A172 (cell line): ENCODE measurements at places on chromosomes 2 and 18.

DNA sequence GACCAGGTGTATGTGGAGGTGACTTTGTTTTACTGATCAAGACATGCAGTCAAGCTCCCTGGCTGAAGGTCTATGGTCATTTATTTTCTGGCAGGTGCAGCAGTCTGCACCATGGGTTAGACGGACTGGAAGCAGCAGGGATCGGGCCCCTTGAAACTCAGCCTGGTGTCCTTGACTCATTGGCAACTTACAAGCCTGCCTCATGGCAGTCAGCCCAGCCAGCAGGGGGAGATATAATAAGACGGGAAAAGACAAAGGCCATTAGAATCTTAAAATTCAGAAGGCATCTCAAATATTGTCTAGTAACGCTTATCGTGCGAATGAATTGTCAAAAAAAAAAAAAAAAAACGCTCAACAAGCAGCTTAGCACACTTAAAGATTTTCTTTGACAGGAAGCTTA is 308.2 kb downstream of the EN1 start:
- peak; percentile 26 for DNase-seq

DNA sequence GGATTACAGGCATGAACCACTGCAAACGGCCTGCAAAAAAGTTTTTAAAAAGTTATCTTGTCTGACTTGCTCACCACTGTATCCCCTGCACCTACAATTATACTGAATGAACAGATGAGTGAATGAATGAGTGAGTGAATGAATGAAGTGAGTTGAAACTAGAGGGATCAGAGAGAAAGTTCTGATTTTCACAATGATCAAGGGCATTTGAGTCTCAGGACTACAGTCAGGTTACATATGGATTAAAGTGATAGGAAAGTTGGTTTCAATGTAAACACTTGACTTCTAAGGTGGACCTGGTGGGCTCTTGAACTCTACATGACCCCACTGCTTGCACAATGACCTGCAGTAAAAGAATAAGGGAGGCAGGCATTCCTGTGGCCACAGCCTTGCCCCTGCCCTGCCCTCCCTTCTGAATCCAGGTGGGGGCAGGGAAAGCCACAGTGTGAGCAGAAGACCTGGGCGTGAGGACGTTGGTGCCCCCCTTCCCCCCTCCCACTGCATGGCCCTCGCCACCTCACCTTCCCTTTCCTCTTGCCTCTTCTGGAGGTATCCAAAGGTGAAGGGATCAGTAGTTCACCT is 10.7 kb downstream of the C2orf80 start:
- DNase-seq, result no peak

- DNase-seq, result no peak
Observed at GRCh38 chr2:101696272-101697123, 1.0 kb upstream of the MAP4K4 start.

DNA sequence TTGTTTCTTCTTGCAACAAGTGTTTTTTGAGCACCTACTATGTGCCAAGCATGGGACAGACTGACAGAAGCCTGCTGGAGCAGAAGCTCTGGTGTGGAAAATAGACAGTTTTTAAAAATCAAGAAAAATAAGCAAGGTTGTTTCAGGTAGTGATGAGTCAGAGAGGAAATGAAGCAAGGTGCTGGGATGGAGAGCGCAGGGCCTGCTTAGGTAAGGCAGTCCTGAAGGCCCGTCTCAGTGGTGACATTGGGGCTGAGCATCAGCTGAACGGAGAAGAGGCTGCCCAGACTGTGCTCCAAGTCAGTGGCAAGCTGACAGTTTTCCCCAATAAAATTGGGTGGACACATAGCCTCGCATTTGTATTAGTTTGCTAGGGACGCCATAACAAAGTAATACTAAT is 263.6 kb downstream of the SS18 start:
- DNase-seq, result no peak

GRCh38 chr2:107466984-107467773 is 359.5 kb upstream of the RGPD4 start:
- DNase-seq, result no peak

DNA sequence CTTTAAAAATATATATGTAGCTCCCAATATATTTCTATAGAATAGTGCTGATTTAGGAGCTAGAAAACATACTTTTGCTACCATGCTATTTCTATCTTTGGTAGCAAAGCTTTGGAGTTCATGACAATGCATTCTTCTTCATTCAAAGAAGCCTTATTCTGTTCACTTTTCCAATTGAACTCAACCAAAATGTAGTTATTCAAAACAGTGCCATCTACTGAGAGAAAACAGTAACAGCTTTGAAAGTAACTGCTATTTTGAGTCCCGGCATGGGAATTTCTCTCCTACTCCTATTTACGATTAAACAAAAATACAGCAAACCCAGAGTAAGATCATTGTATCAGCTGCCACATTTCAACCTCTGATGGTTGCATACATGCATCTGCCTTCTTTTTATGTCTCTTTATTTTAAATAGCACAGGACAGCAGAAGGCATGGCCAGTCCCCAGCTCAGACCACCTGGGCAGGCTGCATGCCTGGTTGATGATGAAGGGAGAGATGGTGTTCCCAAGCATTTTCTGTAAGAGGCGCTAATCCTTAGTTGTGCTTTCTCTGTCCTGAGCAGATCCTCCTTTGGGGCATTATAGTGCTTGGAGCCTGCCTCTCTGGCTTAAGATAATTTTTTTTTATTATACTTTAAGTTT is 69.7 kb upstream of the SULT1C3 start:
- peak; percentile 35 for DNase-seq

- DNase-seq, result no peak
Observed at GRCh38 chr2:125318740-125319139, 1293.7 kb downstream of the CNTNAP5 start.

DNA sequence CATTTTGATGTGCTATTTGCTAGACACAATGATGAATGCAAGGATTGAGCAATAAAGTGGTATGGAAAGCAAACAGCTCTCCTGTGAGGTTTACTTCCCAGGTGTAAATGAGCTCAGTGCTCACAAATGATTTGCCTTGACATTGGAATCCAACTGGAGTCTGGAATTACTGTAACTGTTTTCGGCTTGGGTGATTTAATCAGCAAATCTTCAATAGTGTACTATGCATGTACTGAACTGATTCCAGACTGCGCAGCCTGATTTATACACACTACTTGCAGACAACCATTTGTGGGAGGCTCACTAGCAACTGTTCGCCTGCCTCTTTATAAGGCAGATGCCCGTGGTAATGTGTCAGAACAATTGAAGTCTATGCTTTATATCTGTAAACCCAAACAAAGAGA is 27.9 kb upstream of the SOX11 start:
- no peak for DNase-seq

GRCh38 chr2:241768251-241768711 is 8.3 kb upstream of the GAL3ST2 start:
- no peak for DNase-seq

- no peak for DNase-seq
Observed at GRCh38 chr2:221606424-221606823, 34.3 kb upstream of the EPHA4 start.

GRCh38 chr18:55588111-55588869 is at the start of gene TCF4:
Gene TCF4 (minus strand): TSS chr18:55588192. CDS start chr18:55587116, 1,076 bp downstream.
- DNase-seq, result peak; percentile 11

DNA sequence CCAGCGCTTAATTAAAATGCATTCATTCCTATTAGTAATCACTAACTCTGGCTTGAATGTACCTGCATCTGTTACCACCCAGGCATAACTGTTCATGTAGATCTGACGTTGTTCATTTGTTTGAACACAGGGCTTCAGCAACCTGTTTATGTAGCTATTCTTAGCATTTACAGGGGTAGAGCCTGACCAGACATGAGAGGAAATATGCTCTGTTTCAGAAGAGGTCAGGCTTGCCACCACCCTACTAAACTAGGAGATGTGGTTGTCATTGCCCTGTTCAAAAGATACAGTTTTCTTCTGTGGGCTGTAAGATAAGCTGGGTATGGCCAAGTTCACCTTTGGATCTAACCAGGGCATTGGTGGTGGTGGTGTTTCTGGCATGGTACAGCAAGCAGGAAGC is 8.8 kb downstream of the MGAT5 start:
- no peak for DNase-seq

GRCh38 chr18:79738581-79739439 is 58.9 kb upstream of the KCNG2 start:
- no peak for DNase-seq

DNA sequence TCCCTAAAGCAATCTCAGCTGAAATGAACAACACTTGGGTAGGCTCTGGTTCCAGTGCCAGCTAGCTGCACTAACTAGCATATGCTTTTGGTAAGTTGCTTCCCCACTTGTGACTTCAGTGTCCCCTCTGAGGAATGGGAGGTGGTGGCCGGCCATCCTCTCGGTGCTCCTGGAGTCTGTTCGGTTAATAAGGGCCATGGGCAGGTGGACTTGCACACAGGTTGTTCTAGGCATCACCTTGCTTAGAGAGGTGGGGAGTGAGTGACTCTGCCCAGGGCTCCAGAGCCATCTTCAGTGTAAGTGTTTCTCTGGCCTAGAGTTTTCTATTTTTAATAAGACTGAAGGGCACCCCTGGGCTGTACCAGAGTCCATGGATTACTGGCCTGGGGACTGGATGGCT is 18.8 kb upstream of the TAF1B start:
- DNase-seq, result no peak

- DNase-seq, result no peak
Observed at GRCh38 chr2:27093430-27094352, 7.1 kb downstream of the KHK start.

DNA sequence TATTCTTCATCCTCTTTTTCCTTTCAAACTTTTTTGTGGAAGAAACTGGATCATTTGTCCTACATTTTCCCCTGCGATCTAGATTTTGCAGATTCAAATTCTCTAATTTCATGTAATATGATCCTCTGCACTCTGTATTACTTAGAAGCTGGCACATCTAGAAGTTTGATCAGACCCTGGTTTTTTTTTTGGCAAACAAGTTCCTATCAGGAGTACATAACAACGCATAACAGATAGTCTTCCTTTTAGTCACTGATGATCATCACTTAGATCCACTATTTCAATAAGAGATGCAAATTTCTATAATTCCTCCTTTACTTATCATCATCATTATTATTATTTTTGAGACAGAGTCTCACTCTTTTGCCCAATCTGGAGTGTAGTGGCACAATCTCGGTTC is 117.1 kb downstream of the CDH2 start:
- DNase-seq, result no peak

- DNase-seq, result peak; percentile 91
Observed at GRCh38 chr2:160257041-160257742, 57.1 kb upstream of the ITGB6 start.

- no peak for DNase-seq
Observed at GRCh38 chr2:111633643-111634042, 250.3 kb downstream of the ANAPC1 start.

DNA sequence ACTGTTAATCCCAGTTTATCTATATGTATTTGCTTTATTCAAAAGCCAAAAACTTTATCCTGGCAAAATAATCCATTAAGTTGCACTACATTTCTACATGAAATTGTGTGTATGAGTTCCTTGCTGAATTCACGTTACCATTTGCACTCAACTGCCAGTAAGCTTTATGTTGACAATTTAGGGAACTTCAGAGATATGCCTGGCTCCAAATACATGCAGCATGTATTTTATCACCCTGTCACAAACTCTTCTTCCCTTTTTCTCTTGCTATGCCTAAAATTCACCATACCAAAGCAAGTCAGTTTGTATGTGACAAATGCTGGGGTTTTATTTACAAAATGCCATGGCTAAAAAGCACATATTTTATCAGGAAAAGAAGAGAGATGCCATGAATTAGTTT is 157.6 kb upstream of the CDH2 start:
- DNase-seq, result no peak

DNA sequence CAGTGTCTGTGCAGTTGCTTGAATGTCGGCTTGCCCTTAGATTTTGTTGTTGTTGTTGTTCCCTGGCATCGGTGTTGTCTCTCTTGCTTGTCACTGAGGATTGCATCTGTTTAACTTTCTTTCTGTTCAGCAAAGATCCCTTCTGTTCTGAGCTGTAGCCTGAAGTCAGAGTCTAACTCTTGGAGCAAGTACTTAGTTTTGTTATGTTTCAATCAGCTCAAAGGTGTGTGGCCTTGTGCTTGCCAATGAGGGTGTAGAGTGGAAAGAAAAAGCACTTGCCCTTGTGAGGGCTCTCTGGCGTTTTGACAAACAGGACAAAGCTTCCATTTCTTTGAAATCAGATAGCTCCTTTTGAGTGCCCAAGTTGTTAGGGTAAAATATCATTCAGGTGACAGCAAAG is 757.1 kb upstream of the CDH7 start:
- DNase-seq, result no peak

DNA sequence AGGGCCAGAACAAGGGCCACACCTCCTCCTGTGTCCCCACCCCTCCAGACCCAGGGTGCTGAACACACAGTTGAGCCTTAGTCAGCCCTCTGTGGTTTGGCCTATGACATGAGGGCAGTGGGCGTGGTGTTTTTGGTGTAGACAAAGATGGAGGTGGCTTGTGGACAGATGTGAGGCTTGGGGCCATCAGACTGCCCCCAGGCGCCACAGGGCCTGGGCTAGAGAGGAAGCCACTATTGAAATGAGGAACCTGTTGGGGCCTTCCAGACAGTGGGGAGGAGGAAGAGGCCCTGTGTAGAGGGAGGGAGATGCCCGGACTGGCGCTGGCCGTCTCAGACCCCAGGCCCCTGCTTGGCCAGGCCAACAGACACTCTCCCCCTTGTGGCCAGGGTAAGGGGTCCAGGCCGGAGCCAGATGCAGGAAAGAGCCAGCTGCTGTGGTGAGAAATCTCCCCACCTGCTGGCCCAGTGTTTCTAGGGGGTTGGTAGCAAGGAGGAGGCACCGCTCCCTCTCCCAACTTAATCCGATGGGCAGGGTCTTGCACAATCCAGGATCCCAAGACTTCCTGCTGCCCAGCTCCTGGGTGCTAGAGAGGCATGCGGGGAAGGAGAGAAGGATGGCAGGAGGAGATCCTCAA is 53.8 kb downstream of the SMAD7 start:
- peak; percentile 66 for DNase-seq

DNA sequence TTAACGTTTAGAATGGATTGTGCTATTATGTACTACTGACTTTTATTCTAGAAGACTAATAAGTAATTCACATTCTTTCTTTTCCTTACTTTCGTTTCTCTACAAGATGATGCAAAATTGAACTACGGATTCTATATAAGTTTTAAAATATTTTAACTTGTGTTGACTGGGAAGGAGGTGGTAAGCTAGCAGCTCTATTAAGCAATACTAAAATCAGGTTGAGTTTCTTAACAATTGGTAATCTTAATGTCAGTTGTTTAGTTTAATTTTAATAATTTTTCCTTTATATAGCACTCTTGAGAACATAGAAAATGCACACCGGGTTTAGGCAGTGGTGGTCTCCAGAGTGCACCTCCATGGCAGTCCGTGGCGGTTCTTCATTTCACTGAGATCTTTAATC is 215.2 kb downstream of the MCFD2 start:
- no peak for DNase-seq

GRCh38 chr2:189719571-189719970 is 43.0 kb downstream of the OSGEPL1 start:
- DNase-seq, result no peak
